Activated CD4-positive, alpha-beta memory T cell treated with anti-CD3 and anti-CD28 coated beads for 36 hours (primary cell): ENCODE measurements at places on chromosomes 5 and 9.

GRCh38 chr9:36897478-36897877, 136.6 kb downstream of the PAX5 start:
- no peak overlapping the region for H3K27ac ChIP-seq
- no peaks in the 10 kb centered on the region for H3K36me3 ChIP-seq
- no peaks in the 10 kb centered on the region for H3K4me1 ChIP-seq
- no peak for DNase-seq
- no peak overlapping the region for H3K4me3 ChIP-seq

- no peak for DNase-seq
- no peaks in the 10 kb centered on the region for H3K36me3 ChIP-seq
- H3K27me3 ChIP-seq, result peaks cover 2% of the 10 kb centered on the region
Measured at GRCh38 chr5:171644536-171644935, 141.1 kb upstream of the SMIM23 start.

DNA sequence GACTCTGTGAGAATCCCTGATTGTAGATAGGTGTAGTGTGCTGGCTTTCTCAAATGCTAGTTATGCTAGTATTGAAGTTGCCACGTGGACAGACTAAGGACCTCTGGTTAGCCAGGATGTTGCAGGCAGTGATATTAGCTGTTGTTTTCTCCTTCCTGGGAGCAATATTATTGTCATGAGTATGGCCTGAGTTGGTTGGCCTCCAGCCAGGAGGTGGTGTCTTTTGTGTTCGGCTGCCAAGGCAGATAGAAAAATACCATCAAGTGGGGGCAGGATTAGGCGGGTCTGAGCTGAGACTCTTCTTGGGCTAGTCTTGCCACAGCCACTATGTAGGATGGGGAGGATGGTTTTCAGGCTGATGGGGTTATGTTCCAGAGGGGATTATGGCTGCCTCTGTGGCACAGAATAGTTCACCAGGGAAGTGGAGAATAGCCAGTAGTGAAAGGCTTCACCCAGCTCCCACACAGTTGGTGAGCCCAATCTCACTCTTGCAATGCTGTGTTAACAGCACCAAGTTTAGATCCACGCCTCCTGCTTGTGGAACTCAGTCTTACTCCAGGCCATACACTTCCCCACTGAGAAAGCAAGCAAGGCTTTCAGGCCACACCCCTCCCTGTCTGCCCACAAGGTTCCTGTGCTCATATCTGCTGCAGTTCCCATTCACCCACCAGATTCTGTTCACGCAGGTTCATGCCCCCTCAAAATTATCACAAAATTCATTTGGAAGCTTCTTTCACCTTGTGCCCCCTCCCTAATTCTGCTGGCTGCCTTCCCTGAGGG, 31.2 kb downstream of the GHR start:
- H3K36me3 ChIP-seq, result no peaks in the 10 kb centered on the region
- no peak overlapping the region for H3K27ac ChIP-seq
- H3K4me3 ChIP-seq, result no peak overlapping the region
- H3K27me3 ChIP-seq, result peaks cover 6% of the 10 kb centered on the region
- DNase-seq, result no peak

- H3K4me1 ChIP-seq, result peaks cover 6% of the 10 kb centered on the region
- peaks cover 6% of the 10 kb centered on the region for H3K36me3 ChIP-seq
- no peak overlapping the region for H3K27ac ChIP-seq
- H3K4me3 ChIP-seq, result peak overlapping the region; percentile 60
- H3K27me3 ChIP-seq, result peaks cover 56% of the 10 kb centered on the region
- no peak for DNase-seq
Measured at GRCh38 chr5:115170929-115171510, 1.3 kb upstream of the TRIM36 start.

GRCh38 chr9:97411789-97412625, at the start of gene TDRD7:
TDRD7 (plus strand) TSS chr9:97412096; CDS start chr9:97428466, 16,370 bp downstream.
- DNase-seq, result peak; percentile 92
- no peaks in the 10 kb centered on the region for H3K36me3 ChIP-seq
- peaks cover 23% of the 10 kb centered on the region for H3K4me1 ChIP-seq
- peak within 1 kb of the TSS; percentile 61 for H3K27ac ChIP-seq

GRCh38 chr5:93017849-93018248, 563.2 kb downstream of the NR2F1-AS1 start:
- no peaks in the 10 kb centered on the region for H3K27me3 ChIP-seq
- H3K4me3 ChIP-seq, result no peak overlapping the region
- H3K27ac ChIP-seq, result no peak overlapping the region
- H3K36me3 ChIP-seq, result no peaks in the 10 kb centered on the region
- no peak for DNase-seq

DNA sequence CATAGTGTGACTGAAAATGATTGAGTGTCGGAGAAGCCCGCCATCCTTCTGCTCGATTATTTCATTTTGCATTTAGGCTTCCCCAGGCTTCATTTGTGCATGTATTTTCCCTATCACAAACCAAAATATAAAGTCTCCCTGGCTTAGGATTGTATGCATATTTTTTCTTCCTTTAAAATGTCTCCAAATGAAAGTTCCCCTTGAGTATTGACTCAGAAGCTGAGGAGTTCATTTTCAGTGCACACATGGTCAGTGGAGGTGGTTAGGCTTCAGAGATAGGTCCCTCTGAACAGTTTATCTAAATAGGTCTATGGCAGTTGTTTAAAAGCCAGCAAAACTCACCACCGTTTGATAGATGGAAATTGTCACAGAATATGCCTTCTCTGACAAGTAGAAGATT, 97.2 kb downstream of the TLE4 start:
- H3K36me3 ChIP-seq, result peaks cover 17% of the 10 kb centered on the region
- H3K27me3 ChIP-seq, result no peaks in the 10 kb centered on the region
- no peak overlapping the region for H3K27ac ChIP-seq
- H3K4me1 ChIP-seq, result peaks cover 37% of the 10 kb centered on the region
- no peak for DNase-seq
- no peak overlapping the region for H3K4me3 ChIP-seq

DNA sequence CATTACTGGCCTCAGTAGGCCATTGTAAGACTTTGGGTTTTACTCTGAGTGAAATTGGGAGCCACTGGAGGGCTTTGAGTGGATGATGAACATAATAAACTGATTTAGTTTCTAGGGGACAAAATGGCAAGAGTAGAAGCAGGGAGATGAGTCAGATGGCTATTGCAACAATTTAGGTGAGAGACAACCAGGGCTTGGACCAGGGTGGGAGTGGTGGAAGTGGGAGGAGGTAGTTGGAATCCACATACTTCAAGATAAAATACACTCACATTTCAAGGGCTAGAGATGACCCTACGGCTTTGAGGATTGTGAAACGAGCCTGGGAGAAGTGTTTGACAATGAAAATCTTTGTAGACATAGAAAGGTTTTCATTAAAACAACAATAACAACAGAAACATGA, 136.3 kb downstream of the ACTBL2 start:
- no peaks in the 10 kb centered on the region for H3K36me3 ChIP-seq
- H3K27me3 ChIP-seq, result no peaks in the 10 kb centered on the region
- no peak overlapping the region for H3K4me3 ChIP-seq
- no peak overlapping the region for H3K27ac ChIP-seq
- H3K4me1 ChIP-seq, result no peaks in the 10 kb centered on the region

GRCh38 chr5:174310243-174310642, 264.7 kb downstream of the NSG2 start:
- H3K27ac ChIP-seq, result no peak overlapping the region
- H3K4me3 ChIP-seq, result no peak overlapping the region

GRCh38 chr9:127014216-127014909, 99.8 kb downstream of the RALGPS1 start:
- no peak for DNase-seq
- no peak overlapping the region for H3K4me3 ChIP-seq
- H3K27me3 ChIP-seq, result peaks cover 21% of the 10 kb centered on the region
- H3K36me3 ChIP-seq, result peaks cover 2% of the 10 kb centered on the region
- no peak overlapping the region for H3K27ac ChIP-seq

- H3K36me3 ChIP-seq, result no peaks in the 10 kb centered on the region
- no peak overlapping the region for H3K27ac ChIP-seq
- H3K27me3 ChIP-seq, result peaks cover 16% of the 10 kb centered on the region
- no peak overlapping the region for H3K4me3 ChIP-seq
- no peaks in the 10 kb centered on the region for H3K4me1 ChIP-seq
Measured at GRCh38 chr9:130297371-130297770, 31.8 kb downstream of the HMCN2 start.

DNA sequence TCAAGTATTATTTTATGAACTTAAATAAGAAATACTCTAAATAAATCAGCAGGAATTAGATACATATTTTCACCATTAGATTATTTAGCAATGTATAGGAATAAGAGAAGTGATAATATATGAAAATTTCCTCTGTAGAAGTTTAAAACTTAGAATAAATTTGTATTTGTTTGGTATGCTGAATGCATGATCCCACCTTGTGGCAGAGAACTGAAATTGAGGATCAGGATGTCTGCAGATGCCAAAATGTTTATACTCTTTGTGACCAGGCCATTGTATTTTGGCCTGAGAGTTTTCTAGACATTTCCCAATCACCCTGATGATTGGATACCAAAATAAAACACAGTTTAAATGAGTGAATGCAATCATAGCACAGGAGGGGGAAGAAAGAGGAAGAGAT, 6.3 kb downstream of the TYRP1 start:
- no peaks in the 10 kb centered on the region for H3K4me1 ChIP-seq
- H3K4me3 ChIP-seq, result no peak overlapping the region
- H3K27ac ChIP-seq, result no peak overlapping the region
- H3K27me3 ChIP-seq, result no peaks in the 10 kb centered on the region
- no peak for DNase-seq

DNA sequence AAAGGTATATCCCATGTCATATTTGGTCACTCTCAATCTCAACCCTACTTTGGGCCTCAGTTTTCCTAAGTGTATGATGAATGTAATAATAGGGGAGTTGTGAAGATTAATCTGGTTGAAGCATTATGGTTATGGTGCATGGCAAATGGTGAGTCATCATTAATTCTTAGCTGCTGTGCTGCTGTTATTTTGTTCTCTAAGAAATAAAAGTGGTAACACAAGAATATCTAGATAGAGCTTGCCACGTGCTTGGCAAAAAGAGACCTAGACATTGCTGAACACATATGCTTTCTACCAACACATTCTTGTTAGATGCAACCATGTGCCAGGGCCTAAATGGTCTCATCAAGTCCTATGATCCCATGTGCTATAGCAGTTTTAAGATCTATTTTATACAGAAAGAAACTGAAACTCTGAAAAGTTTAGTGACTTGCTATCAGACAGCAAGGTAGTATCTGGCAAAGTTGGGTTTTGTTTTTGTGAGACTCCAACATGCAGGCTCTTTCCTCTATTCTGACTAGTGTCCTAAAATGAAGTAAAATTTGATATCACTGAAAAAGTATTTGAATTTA, 699.9 kb upstream of the MEF2C start:
- H3K4me3 ChIP-seq, result no peak overlapping the region
- no peaks in the 10 kb centered on the region for H3K27me3 ChIP-seq
- no peaks in the 10 kb centered on the region for H3K4me1 ChIP-seq
- no peak overlapping the region for H3K27ac ChIP-seq
- DNase-seq, result no peak

DNA sequence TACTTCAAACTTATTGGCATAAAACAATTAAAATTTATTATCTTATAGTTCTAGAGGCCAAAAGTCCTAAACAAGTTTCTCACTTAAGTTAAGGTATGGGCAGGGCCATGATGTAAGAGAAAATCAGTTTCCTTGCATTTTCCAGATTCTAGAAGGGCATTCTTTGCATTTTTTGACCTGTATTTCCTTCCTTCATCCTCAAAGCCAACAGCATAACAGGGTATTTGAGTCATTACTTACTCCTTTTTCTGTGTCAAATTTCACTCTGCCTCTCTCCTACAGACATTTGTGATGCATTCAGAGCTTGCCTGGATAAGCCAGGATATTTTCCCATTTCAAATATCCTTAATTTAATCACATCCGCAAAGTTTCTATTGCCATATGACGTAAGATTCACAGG, 1499.0 kb downstream of the EFNA5 start:
- no peak overlapping the region for H3K4me3 ChIP-seq
- H3K36me3 ChIP-seq, result no peaks in the 10 kb centered on the region
- no peaks in the 10 kb centered on the region for H3K4me1 ChIP-seq

DNA sequence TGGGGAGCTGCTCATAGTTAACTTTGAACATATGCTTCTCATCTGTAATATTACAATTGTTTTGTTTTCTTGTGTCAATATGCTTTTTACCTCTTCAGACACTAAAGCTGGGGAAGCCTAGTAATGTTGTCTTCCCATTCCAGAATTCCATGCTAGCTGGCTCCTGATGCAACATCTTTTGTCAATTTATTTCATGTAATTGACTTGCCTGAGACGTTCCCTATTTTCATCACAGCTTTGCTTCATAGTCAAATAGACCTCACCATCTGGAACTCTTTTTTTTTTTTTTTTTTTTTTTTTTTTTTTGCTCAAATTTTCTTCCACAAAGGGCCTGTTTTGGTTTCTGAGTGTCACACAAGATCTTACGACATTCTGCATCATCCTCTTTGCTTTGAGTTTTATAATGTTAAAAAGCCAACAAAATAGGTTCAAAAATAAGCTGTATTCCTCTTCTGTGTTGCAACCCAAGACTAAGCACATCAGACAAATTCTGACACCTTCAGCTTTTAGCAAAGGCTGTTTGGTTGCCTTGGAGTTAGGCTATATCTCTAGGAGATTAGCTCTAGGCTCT, 235.2 kb downstream of the NR3C1 start:
- H3K4me3 ChIP-seq, result no peak overlapping the region
- H3K4me1 ChIP-seq, result no peaks in the 10 kb centered on the region
